Type B pancreatic cell (in vitro differentiated cells): ENCODE measurements at places on chromosomes 13 and 19. TPM values are rescaled to one million over a fixed set of nuclear protein-coding genes. Genes with fewer than 3 reads are reported as not detected.

LILRB4 gene
- total RNA-seq: not detected in 2 replicates

ZNF708 gene
- total RNA-seq: 14.8 and 17.0 TPM in 2 replicates

ZNF221 gene
- total RNA-seq: 7.6 and 12.2 TPM in 2 replicates

SYNGR4 gene
- total RNA-seq: not detected in 2 replicates

ALOX5AP gene
- 0.31 TPM in 1 of 2 replicates, not detected in the other for total RNA-seq
